ENCODE measurements at places on chromosomes 7 and 10. TPM values are rescaled to one million over a fixed set of nuclear protein-coding genes. Genes with fewer than 3 reads are reported as not detected.

- no peak overlapping the region for H3K4me3 ChIP-seq
- no peaks in the 10 kb centered on the region for H3K27me3 ChIP-seq
- no peak overlapping the region for H3K27ac ChIP-seq
- no peaks in the 10 kb centered on the region for H3K36me3 ChIP-seq
- no peak for DNase-seq
- no peaks in the 10 kb centered on the region for H3K4me1 ChIP-seq
Measured at GRCh38 chr7:77954773-77955555, 156.4 kb downstream of the PHTF2 start.

Gene OPN4
- total RNA-seq = not detected

Gene NPC1L1
- total RNA-seq = 0.07 TPM

Gene GDF2
- total RNA-seq = not detected

GRCh38 chr10:123865880-123866279 is 25.7 kb downstream of the CPXM2 start:
- H3K4me3 ChIP-seq = no peak overlapping the region
- no peaks in the 10 kb centered on the region for H3K4me1 ChIP-seq
- no peak overlapping the region for H3K27ac ChIP-seq
- H3K36me3 ChIP-seq = no peaks in the 10 kb centered on the region
- H3K27me3 ChIP-seq = no peaks in the 10 kb centered on the region

DNA sequence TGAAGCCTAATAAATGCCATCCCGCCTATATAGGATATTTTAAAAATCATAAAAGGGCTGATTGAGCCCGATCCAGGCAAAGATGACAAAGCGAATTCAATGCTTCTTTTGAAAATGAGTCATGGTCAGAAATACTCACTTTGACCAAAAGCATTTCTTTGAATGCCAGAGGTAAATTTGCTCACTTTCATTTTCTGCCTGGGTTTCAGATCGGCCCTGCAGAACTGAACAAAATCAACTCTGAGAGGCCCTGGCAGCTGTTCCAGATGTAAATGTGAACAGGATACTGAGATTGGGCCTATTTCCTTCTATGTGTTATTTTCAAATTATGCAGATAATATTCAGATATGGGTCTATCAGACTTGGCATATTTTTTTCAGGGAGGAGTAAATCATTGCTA is 114.8 kb upstream of the ARID5B start:
- H3K4me3 ChIP-seq = peak overlapping the region; percentile 20
- H3K36me3 ChIP-seq = no peaks in the 10 kb centered on the region
- H3K27me3 ChIP-seq = no peaks in the 10 kb centered on the region
- H3K4me1 ChIP-seq = peaks cover 21% of the 10 kb centered on the region

DNA sequence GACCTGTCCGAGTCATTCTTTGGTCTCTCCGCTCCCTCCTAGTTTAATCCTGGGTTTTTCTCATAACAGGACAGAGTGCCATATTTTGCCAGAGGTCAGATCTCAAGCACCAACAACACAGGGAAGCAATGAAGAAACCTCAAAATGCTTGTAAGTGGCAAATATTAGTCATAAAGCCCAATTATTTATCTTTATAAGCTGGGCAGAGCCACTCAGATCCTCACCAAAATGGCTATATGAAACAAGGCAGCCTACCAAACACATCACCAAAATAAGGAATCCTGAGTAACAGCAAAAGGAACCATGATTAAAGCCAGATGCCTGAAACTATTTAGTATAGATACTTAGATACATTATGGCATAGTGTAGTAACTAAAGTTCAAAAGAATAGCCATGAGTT is 4.7 kb downstream of the ECD start:
- no peaks in the 10 kb centered on the region for H3K27me3 ChIP-seq
- no peak overlapping the region for H3K27ac ChIP-seq
- H3K36me3 ChIP-seq = peaks cover 17% of the 10 kb centered on the region
- no peak overlapping the region for H3K4me3 ChIP-seq
- peaks cover 4% of the 10 kb centered on the region for H3K4me1 ChIP-seq
- no peak for DNase-seq

Gene RBM20
- total RNA-seq = 1.5 TPM

Measured in astrocyte (in vitro differentiated cells and primary cell).